Stimulated activated CD4-positive, alpha-beta T cell treated with anti-CD3 and anti-CD28 coated beads, Interleukin-15, amount 100 ng/mL, for 24 hours (primary cell): ENCODE measurements at places on chromosomes 13 and 19.

DNA sequence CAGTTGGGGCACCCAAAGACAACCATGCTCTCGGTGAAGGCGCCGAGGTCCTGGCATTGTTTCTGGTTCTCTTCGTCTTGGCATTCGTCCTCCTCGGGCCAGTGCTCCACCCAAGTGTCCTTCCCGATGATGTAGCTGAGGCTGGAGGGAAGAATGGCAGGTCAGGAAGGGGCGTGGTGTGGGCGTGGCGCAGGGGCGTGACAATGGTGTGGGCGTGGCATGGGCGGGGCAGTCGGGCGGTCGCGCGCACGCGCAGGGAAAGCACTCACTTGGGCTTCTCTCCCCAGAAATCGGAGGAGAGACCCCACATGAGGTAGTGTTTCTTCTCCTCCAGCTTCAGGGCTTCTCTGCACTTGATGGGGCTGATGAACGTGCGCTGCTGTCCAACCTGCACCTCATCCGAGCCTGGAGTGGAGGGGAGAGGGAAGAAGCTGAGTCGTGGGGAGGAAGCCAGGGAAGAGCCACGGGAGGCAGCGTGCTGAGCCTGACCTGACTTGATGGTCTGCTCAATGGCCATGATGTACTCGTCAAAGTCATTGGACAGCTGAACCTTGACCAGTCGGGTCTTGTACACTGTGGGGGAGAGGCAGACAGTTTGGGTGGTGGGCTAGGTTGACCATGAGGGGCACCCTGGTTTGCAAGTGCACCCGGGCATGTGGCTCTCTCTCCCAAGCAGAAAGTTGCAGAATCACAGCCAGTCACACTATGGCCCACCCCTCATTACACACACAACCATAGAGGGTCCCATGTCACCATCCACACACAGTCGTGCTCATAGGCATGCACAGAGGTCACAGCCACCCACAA, 8.1 kb upstream of the TNFSF14 start:
- peak; percentile 72 for DNase-seq

GRCh38 chr19:16185768-16186123, 536 bp downstream of the FAM32A start:
- peak; percentile 54 for DNase-seq

- DNase-seq = no peak
Observed at GRCh38 chr13:33454844-33455705, 169.5 kb upstream of the STARD13 start.

DNA sequence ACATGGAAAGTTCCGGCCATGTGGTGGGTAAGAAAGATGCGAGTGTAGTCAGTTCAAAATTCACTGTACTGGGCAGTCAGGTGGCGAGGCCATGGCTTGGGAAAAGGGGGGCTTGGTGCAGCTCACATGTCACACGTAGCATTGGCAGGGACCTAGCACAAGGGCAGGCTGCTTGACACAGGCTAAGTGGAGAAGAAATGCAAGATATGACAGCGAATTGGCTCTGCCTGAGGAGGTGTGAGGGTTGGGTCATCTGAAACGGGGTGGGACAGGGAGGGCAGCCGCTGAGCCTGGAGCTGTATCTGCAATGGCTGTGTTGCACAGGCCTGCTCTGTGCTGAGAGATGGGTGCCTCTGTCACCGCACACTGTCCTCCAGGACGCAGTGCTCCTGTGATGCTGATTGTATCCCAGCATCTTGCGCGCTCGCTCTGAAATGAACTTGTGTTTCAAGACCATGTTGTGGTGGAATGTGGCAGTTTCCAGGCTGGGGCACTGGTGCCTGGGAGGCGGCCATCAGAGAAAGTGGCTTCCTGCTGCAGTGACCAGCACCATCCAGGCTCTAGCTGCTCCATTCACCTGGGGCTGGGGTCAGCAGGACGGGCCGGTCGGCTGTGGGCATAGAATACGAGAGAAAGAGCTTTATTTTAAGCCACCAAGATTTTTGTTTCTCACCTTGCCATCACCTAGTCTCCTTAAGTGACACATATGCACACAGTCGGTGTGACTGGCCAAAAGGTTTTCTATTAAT, 70.3 kb downstream of the TEX29 start:
- DNase-seq = no peak

DNA sequence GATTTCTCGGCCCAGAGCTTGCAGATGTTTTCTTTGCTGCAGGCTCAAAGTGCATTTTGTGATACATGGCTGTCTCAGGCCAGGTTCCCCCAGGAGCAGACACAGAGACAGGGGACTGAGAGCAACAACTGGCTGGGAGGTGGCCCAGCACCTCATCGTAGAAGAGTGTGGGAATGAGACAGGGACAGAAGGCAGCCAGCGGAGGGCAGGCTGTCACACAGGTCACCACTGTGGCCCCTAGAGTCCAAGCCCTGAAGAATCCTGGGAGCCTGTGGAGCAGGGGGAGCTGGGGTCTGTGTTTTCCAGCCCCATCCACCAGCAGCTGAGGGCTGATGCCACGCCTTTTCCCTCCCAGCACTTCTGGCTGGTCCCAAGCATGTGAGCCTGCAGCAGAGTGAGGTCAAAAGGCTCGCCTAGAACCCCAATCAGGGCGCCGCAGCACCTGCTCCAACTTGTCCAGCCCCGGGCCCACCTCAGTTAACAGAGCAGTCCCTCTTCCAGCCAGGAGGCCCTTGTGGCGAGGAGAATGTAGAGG, 723.8 kb downstream of the UQCRFS1 start:
- no peak for DNase-seq

DNA sequence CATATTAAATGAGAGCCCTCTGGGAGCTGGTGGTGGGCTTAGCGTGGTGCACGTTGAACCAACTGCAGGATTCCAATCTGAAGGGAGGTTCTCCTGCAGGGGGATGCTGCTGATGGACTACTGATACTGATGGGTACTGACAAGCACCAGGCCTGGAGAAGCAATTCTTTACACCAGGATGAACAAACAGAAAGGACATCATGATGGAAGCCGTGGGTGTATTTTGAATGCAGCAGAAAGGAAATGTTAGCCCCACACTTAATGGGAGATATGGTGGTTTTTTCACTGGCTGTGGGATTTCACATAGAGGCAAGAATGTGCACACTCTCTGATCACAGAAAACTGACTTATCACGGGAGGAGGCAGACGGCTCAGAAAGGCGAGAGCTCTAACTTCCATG, 299.7 kb downstream of the TEX29 start:
- no peak for DNase-seq

GRCh38 chr13:60411983-60412382, 15.0 kb downstream of the TDRD3 start:
- DNase-seq = no peak
